Cerebellar cortex (tissue), 1 donor: ENCODE measurements at places on chromosomes 7 and 10.

GRCh38 chr10:125003901-125004467 lies 62.1 kb downstream of the ZRANB1 start:
- DNase-seq: no peak

DNA sequence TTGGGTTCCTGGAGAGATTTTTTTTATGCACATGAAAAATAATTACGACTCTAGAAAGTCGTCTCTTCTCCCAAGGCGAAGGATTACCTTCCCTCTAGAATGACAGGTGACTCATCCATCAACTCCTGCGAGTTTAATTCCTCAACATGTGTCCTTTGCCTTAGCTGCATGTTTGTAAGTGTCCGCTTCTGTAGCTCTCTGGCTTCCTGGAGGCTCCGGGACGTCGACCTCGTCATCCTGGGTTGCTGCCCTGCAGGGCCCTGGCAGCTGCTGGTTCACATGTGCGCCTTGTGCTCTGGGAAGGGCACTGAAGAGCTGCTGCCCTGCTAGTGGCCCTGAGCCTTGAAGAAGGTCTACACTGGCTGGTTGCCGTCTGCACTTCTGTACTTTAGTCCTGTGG lies 210.2 kb downstream of the MLLT10 start:
- DNase-seq: no peak

DNA sequence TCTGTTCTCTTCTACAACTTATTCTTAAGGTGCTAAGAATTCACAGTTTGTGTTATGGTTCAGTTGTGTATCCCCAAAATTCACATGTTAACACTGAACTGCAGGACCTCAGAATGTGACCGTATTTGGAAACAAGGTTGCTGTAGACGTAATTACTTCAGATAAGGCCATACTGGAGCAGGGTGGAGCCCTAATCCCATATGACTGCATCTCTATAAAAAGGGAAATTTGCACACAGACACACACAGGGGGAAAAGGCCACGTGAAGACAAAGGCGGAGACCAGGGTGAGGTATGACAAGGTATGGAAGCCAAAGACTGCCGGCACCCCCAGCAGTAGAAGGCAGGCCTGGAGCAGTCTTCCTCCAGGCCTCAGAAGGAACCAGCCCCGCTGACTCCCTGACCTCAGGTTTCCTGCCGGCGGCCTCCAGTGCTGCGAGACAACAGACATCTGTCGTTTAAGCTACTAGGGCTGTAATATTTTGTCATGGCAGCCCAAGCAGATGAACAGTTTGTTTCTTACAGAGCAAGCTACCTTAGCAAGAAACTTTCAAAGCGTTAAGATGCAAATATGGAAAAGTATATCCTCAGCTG lies 98.7 kb downstream of the PROSER2 start:
- no peak for DNase-seq

DNA sequence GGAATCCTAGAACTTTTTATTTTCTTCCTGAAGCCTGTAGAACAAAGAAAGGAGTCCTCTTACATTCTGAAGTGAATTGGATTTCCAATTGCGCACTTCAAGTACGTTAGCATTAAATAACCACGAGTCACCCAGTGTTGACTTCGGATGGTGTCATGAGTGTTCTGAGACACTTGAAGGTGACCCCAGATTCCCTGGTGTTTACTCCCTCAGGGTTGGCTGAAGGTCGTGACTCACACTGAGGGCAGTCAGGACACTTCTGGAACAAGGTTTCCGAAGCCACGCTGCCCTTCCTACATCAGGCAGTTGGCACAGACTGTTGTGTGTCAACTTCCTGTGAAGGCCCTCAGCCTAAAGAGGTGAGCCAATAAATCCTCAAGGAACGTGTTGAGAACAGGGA lies 186.6 kb upstream of the CELF2 start:
- no peak for DNase-seq

DNA sequence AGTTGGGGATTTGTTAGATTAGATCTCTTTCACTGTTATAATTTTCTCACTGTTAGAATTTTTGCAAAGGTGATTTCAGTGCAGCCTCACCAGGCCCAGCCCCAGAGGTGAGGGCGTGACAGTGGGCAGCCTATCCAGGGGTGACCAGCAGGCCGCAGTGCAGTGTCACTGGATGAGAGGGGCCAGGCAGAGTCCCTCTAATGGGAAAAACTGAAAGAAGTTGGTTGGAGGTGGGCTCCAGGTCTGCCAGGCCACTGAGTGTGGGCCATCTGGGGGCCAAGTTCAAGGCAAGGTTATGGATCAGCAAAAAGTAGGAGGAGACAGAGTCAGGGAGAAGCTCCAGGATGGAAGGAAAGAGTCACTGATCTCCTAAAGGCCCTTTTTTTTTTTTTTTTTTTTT lies 90.5 kb upstream of the SDK1 start:
- DNase-seq: no peak

- no peak for DNase-seq
These were observed 7.1 kb upstream of the C10orf105 start for GRCh38 chr10:71726580-71727104.

DNA sequence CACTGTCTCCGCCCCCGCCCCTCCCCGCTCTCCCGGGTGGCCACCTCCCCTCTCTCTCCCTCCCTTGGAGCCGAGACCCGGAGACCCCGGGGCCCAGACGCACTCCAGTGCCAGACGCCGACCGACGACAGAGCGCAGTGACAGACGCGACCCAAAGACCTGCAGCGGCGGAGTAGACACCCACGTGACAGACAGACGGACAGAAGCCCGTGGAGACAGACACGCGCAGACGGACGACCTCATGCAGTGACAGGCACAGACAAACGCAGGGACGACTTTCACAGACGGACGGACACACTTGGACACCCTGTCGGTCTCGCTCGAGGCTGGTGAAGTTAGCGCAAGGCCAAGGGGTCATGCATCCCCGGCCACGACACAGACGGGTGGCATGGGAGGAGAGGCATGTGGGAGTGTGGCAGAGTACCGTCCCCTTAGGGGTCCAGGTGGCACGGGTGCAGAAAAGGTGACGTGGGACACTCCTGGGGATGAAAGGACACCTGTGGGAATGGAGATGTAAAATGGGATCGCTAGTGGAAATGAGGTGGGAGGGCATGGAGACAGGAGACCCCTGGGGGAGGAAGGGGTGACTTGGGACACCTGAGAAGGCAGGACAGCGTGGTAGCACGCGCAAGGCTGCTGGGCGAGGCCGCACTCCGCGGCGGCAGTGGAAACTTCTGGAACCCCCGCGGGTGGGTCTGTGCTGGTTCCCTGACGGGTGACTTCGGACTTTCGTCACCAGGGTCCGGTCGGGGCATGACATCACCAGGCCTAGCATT lies 456 bp upstream of the ACHE start:
- DNase-seq: peak; percentile 79

- DNase-seq: no peak
These were observed 13.4 kb downstream of the MMRN2 start for GRCh38 chr10:86944031-86944419.

- no peak for DNase-seq
These were observed 102.6 kb upstream of the HABP2 start for GRCh38 chr10:113450046-113450804.

- no peak for DNase-seq
These were observed 78.1 kb downstream of the CDK1 start for GRCh38 chr10:60856405-60856804.

GRCh38 chr10:8235253-8236027 lies 181.0 kb downstream of the GATA3 start:
- DNase-seq: no peak

DNA sequence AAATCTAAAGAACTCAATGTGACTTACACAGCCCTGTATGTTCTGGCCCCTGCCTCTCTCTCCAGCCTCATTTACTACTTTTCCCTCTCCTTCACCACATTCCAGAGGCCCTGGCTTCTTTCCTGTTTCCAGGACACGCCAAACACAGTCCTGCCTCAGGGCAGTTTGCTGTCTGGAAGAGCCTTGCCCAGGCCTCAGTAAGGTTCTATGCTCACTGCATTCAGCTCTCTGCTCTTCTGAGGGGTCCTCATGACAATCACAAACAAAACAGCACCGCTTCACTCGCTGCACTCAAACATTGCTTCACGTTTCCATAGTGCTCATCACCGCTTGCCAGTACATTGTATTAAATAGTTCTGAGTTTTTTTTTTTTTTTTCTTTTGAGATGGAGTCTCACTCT lies 35.1 kb upstream of the GARS1 start:
- no peak for DNase-seq

DNA sequence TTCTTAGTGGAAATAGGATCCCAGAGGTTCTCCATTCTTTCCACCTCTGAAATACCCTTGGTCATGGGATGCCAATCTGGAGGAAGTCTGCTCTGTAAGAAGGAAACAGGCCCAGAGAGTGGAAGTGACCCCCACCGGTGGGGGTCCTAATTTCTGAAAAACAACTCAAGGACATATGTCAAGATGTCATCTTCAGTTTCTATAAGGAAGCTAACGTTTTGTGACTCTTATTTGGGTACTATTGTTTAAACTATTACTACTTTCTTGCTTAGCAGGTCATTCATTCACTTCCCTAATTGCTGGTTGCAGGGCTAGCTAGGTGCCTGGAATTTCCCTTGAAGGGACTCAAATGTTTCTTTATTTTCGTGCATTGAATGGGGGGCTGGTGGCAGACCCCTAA lies 1.9 kb upstream of the ZNF775 start:
- no peak for DNase-seq

- no peak for DNase-seq
These were observed 67.8 kb downstream of the WDR37 start for GRCh38 chr10:1123972-1124371.

DNA sequence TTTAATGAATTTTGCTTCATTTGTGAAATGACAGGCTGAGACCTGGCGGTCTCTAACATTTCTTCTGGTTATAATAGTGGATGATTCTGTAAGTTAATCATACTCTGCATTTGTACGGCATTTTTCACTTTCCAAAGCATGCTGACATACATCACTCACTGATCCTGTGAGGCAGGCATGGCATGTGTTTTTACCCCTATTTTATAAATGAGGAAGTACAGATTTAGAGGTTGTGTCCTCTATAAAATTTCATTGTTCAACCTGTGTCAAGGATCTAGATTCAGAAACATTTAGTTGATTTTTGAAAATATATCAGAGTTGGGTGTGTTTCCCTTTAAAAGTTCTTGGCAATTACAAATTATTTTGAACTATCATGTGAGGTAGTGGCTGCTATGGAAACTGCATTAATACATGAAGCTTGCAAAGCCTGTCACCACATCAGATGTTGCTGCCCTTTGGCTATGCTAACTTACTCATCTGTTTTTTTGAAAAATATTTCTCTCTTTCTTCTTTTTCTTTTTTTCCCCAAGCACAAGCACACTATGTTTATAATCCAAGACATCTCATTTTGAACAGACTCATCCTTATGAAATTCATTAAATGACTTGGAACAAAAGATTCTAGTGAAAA lies 172.7 kb downstream of the GNAI1 start:
- no peak for DNase-seq
